ENCODE measurements at places on chromosomes 5 and 9. TPM values are rescaled to one million over a fixed set of nuclear protein-coding genes. Genes with fewer than 3 reads are reported as not detected.

- no peak overlapping the region for H3K27ac ChIP-seq
- H3K4me3 ChIP-seq = no peak overlapping the region
- H3K27me3 ChIP-seq = no peaks in the 10 kb centered on the region
Measured at GRCh38 chr5:84961903-84962302, 577.2 kb upstream of the EDIL3 start.

DNA sequence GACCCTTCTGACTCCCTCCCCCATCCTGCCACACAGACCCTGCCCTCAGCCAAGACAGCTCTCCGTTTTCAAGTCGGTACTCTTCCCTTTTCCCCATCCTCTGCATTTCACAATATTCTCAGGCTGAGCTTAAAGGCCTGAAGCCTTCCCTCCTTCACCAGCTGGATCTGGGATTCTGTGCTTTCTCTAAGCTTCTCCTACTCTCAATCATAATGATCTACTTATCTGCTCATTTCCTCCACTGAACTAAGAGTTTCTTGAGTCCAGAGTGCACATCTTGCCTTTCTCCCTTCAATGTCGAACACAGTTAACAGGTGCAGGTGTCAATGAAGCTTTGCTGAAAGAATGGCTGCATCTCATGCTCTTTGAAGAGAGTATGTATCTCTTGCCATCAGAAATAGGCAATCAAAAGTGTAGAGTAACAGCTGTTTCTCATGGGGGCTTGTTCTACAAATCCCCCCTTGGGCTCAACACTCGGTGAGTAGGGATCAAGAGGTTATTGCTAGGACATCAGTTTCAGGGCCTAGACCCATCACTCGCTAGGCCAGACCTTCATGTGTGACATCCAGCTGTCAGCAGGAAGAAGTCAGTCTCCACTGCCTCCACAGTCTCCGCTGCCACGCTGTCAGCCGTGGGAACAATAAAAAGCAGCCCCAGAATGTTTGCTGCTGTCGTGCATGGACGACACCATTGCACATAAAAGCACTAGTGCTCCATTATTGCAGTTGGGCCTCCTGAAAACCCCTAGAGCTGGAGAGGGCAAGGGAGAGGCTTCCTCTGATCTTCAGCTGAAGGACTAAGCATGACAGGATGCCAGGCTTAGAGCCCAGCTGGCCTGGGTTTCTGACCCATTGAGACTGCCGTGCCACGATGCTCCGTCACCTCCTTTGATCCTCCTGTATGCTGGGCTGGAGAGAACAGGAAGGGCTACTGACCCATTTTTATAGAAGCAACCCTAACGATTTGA is 23.7 kb downstream of the TRAF1 start:
- peak overlapping the region; percentile 85 for H3K27ac ChIP-seq
- H3K4me1 ChIP-seq = peaks cover 83% of the 10 kb centered on the region
- DNase-seq = no peak
- H3K36me3 ChIP-seq = peaks cover 57% of the 10 kb centered on the region

- no peak overlapping the region for H3K4me3 ChIP-seq
- peak; percentile 66 for DNase-seq
- peak overlapping the region; percentile 81 for H3K27ac ChIP-seq
- H3K36me3 ChIP-seq = peaks cover 12% of the 10 kb centered on the region
- peaks cover 41% of the 10 kb centered on the region for H3K4me1 ChIP-seq
- H3K27me3 ChIP-seq = peaks cover 13% of the 10 kb centered on the region
Measured at GRCh38 chr5:177494346-177495195, 2.8 kb downstream of the PDLIM7 start.

GRCh38 chr9:110615498-110615897 is 36.0 kb upstream of the SVEP1 start:
- no peaks in the 10 kb centered on the region for H3K4me1 ChIP-seq
- no peaks in the 10 kb centered on the region for H3K27me3 ChIP-seq
- H3K4me3 ChIP-seq = no peak overlapping the region
- H3K36me3 ChIP-seq = no peaks in the 10 kb centered on the region
- no peak for DNase-seq

DNA sequence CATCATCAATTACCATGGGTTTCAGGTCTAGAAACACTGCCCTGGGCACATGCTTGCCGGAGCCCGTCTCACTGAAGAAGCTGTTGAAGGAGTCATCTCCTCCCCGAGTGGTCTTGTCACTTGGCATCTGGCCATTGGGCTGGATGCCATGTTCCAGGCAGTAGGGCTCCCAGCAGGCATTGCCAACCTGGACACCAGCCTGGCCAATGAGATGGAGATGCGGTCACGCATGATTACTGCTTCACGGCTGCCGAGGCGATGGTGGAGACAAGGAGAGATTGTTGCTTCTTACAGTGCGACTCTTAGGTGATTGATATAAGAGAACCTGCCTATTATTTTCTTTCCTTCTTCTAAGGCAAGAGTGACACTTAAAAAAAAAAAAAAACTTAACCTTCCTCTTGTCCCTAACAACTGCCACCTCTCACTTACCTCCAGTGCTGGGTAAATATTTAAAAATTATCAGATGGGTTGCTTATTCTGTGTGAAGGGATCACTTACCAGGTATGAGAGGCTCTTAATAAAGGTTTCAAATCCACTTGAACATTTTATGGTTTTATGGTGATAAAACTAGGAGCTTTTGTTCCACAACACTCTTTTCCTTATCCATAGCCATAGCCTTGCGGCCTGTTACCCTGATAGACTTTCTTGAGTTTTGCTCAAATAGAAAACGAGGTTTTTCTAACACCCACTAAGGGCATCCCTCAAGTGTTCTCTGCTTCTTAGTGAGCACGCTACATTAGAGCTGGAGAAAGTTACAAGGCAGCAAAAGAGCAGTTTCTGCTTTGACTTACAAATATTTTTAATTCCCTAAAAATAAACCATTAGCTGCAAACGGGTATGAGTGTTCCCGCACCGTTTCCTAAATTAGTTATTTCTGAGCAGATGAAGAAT is 41.2 kb downstream of the NIM1K start:
- H3K4me3 ChIP-seq = no peak overlapping the region
- H3K4me1 ChIP-seq = peaks cover 5% of the 10 kb centered on the region
- H3K27me3 ChIP-seq = peaks cover under 1% of the 10 kb centered on the region
- no peaks in the 10 kb centered on the region for H3K36me3 ChIP-seq
- peak overlapping the region; percentile 27 for H3K27ac ChIP-seq
- no peak for DNase-seq

GRCh38 chr9:77514886-77515711 is 133.0 kb downstream of the GNA14 start:
- H3K27ac ChIP-seq = no peak overlapping the region
- no peaks in the 10 kb centered on the region for H3K27me3 ChIP-seq
- H3K4me3 ChIP-seq = no peak overlapping the region
- H3K36me3 ChIP-seq = no peaks in the 10 kb centered on the region
- DNase-seq = no peak

GRCh38 chr9:79984429-79985067 is 412.8 kb downstream of the TLE4 start:
- H3K4me3 ChIP-seq = no peak overlapping the region
- H3K27me3 ChIP-seq = peaks cover 3% of the 10 kb centered on the region
- DNase-seq = no peak
- H3K36me3 ChIP-seq = no peaks in the 10 kb centered on the region

GRCh38 chr5:139402561-139403158 is 1.2 kb downstream of the SPATA24 start:
- H3K36me3 ChIP-seq = peaks cover 8% of the 10 kb centered on the region
- H3K4me1 ChIP-seq = peaks cover 50% of the 10 kb centered on the region
- no peaks in the 10 kb centered on the region for H3K27me3 ChIP-seq
- H3K27ac ChIP-seq = peak overlapping the region; percentile 99
- DNase-seq = peak; percentile 53

- H3K27me3 ChIP-seq = peaks cover 2% of the 10 kb centered on the region
- no peaks in the 10 kb centered on the region for H3K4me1 ChIP-seq
- DNase-seq = no peak
Measured at GRCh38 chr5:76908166-76908565, 44.7 kb upstream of the CRHBP start.

- no peaks in the 10 kb centered on the region for H3K36me3 ChIP-seq
- H3K27ac ChIP-seq = no peak overlapping the region
- H3K27me3 ChIP-seq = peaks cover 7% of the 10 kb centered on the region
- no peaks in the 10 kb centered on the region for H3K4me1 ChIP-seq
- no peak overlapping the region for H3K4me3 ChIP-seq
Measured at GRCh38 chr5:66513130-66513529, 83.1 kb upstream of the MAST4 start.

GRCh38 chr9:87592554-87593358 is 95.1 kb downstream of the DAPK1 start:
- H3K27ac ChIP-seq = no peak overlapping the region
- no peaks in the 10 kb centered on the region for H3K4me1 ChIP-seq
- DNase-seq = no peak
- no peak overlapping the region for H3K4me3 ChIP-seq
- H3K27me3 ChIP-seq = no peaks in the 10 kb centered on the region

DNA sequence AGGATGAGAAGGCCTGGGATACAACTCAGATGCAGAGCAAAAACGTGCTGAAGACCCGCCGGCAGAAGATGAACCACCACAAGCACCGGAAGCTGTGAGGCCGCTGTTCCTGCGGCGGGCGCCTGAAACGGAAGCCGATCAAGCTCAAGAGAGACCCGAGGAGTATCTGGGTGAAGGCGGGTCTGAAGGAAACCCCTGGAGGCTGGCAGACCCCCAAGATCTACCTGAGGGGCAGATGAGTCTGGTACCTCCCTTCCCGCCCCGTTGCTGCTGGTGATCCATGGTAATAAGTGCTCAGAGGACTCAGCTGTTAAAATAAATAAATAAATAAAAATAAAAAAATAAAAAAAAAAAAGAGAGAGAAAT is 89.3 kb downstream of the BASP1 start:
- H3K4me1 ChIP-seq = no peaks in the 10 kb centered on the region
- no peak overlapping the region for H3K4me3 ChIP-seq
- H3K27ac ChIP-seq = no peak overlapping the region
- H3K36me3 ChIP-seq = no peaks in the 10 kb centered on the region
- no peaks in the 10 kb centered on the region for H3K27me3 ChIP-seq

DNA sequence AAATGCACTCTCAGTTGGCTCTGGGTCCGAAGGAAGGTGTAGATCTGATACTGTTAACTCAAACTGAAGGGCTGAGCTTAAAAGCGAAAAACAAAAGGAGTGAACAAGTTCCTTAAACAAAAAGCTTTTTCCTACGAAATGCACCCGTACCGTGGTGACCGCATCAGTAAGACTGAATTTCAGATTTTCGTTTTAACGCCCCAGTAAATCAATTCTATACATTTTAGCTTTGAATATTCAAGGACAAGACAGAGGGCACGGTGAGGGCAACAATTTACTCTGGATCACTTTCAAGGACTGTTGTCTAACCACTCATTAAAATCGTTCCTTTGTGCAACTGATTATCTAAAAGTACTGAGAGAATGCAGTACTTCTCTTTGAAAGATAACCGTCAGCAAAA is 1.9 kb downstream of the HOMER1 start:
- peaks cover 1% of the 10 kb centered on the region for H3K36me3 ChIP-seq
- no peak for DNase-seq
- H3K4me1 ChIP-seq = peaks cover 26% of the 10 kb centered on the region
- no peak overlapping the region for H3K4me3 ChIP-seq
- peaks cover 20% of the 10 kb centered on the region for H3K27me3 ChIP-seq
- H3K27ac ChIP-seq = no peak overlapping the region

- peak; percentile 80 for DNase-seq
- H3K4me1 ChIP-seq = peaks cover 87% of the 10 kb centered on the region
- peak overlapping the region; percentile 64 for H3K4me3 ChIP-seq
- peak overlapping the region; percentile 98 for H3K27ac ChIP-seq
- H3K27me3 ChIP-seq = no peaks in the 10 kb centered on the region
- peaks cover 45% of the 10 kb centered on the region for H3K36me3 ChIP-seq
Measured at GRCh38 chr5:14595189-14595588, 13.6 kb downstream of the OTULINL start.

GRCh38 chr9:10250219-10250618 is 362.6 kb downstream of the PTPRD start:
- H3K27ac ChIP-seq = no peak overlapping the region
- H3K4me1 ChIP-seq = no peaks in the 10 kb centered on the region
- H3K36me3 ChIP-seq = no peaks in the 10 kb centered on the region
- H3K27me3 ChIP-seq = no peaks in the 10 kb centered on the region
- DNase-seq = no peak

GRCh38 chr9:133494636-133495326 is 15.9 kb upstream of the SLC2A6 start:
- no peak for DNase-seq
- H3K27me3 ChIP-seq = no peaks in the 10 kb centered on the region
- H3K4me1 ChIP-seq = no peaks in the 10 kb centered on the region
- H3K4me3 ChIP-seq = no peak overlapping the region
- H3K27ac ChIP-seq = no peak overlapping the region

DNA sequence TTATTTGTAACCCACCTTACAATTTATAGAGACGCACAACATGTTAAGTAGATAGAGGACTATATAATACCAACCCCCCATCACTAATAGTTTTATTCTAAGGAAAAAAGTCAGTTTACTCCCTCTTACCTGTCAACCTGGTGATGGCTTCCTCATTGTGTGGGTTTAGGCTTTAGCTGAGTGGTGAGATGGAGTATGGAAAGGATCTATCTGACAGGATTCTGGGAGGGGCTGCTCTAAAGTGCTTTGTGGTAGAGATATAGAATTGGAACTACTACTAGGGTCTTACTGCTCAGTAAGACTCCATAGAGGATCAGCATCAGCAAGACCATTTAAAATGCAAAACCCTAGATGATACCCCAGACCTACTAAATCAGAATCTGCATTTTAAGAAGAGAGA is 82.1 kb upstream of the IFNE start:
- H3K36me3 ChIP-seq = no peaks in the 10 kb centered on the region
- no peak overlapping the region for H3K27ac ChIP-seq
- H3K4me1 ChIP-seq = peaks cover 2% of the 10 kb centered on the region
- peaks cover 51% of the 10 kb centered on the region for H3K27me3 ChIP-seq
- no peak for DNase-seq

Gene ZNF367
- 31.2 TPM for total RNA-seq

Gene INSL6
- not detected for total RNA-seq

Gene LCN15
- not detected for total RNA-seq

Gene COL15A1
- 0.45 TPM for total RNA-seq
